ENCODE measurements at places on chromosomes 6 and 20.

- no peak for DNase-seq
Observed at GRCh38 chr6:164142322-164142721, 727.8 kb downstream of the QKI start.

DNA sequence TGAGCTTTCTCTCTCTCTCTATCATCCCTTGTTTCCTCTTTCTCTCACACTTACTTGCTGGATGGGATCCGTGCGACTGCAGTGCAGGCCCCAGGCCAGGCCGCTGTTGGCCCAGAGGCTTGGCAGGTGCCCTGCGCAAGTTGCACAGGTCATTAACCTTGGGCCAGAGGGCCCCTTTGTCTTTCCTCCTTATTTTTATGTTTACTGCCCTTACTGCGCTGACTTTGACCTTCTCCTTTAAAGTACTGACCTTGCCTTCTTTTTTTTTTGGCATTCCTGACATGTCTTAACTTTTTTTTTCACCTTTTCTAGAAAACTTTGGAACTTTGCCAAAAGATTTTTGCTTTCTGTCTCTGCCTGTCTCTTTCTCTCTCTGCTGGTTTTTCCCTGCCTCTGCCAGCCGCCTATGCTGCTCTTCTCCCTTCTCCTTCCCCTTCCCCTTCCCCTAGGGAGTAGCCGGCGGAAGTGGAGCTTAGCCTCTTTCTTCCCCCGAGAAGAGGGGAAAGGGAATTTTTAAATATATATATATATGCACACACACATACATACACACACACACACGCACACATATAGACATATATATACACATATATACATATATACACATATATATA lies 59.6 kb upstream of the CDH4 start:
- no peak for DNase-seq

DNA sequence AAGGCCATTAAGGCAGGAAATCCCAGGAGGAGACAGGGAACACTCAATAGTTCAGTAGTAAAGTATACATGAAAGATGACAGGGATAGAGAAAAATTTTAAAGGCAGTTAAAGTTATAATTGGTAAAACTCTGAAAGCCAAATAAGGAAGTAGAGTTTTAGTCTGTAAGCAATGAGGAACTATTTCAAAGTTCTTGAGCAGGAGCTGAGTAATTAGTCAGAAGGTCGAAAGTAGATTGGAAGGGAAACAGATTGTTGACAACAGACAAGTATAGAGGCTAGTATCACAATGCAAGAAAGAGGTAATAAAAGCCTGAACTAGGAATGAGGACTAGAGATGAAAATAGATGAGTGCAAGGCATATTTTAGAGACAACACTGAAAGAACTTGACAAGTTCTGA lies 150.3 kb downstream of the CDK19 start:
- no peak for DNase-seq

- no peak for DNase-seq
Observed at GRCh38 chr20:35015863-35016193, 60.2 kb downstream of the MYH7B start.

DNA sequence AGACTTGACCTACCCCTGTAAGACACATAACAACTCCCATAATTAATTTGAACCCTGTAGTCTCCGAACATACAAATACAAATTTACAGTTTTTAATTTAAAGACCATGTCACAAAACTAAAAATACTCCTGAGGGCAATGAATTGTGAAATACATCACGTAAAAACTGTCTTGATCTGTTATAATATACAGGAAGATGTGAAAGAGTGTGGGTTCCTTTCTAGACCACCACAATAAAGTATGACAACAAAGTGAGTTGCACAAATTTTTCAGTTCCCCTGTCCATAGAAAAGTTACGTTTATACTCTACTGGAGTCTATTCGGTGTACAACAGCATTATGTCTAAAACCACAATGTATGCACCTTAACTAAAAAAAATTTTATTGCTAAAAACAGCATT lies 11.0 kb upstream of the BLOC1S5 start:
- DNase-seq = no peak

DNA sequence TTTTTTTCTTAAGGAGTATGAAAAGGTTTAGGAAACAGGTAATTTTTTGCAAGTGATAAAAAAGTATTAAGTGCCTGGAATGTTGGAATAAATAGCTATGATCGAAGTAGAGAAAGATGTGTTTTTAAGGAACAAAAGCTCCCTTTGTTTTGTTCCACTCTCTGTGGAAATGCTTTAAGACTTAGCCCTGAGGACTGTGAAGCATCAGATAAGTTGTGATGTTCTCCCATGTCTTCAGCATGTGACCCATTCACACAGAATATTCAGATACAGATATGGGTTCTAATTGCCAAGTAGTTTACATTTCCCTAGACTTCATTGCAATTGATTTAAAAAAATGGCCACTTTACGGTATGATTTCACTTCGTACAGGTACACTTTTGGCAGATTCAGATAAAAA lies 80.6 kb downstream of the KCNQ5 start:
- no peak for DNase-seq

GRCh38 chr6:80133020-80133419 lies 26.5 kb downstream of the BCKDHB start:
- peak; percentile 25 for DNase-seq

DNA sequence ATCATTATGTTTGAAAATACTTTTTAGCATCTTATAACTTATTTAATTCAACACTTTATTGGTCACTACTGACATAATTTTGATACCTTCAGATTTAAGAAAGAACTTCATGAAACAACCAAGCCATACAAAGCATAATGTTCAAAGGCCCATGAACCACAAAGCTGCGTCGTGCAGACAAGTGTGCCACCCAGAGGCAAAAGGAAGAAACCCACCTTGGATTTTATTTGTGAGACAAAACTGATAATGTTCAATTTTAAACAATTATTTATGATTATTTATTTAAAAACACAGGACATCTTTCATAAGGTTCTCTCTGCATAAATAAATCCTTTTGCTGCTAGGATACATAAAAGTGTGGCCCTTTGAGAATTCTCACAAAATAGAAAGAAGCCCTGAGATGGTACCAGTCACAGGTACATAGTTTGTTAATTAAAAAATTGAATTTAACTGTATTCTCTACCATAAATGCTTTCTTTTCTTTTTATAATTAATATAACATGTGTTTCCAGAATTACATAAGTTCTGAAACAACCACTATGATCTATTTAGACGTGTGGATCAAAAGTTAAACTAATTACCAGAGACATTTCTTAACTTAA lies 143.7 kb downstream of the RALGAPA2 start:
- DNase-seq = peak; percentile 29

GRCh38 chr6:54315656-54316055 lies 7.4 kb downstream of the TINAG start:
- no peak for DNase-seq

DNA sequence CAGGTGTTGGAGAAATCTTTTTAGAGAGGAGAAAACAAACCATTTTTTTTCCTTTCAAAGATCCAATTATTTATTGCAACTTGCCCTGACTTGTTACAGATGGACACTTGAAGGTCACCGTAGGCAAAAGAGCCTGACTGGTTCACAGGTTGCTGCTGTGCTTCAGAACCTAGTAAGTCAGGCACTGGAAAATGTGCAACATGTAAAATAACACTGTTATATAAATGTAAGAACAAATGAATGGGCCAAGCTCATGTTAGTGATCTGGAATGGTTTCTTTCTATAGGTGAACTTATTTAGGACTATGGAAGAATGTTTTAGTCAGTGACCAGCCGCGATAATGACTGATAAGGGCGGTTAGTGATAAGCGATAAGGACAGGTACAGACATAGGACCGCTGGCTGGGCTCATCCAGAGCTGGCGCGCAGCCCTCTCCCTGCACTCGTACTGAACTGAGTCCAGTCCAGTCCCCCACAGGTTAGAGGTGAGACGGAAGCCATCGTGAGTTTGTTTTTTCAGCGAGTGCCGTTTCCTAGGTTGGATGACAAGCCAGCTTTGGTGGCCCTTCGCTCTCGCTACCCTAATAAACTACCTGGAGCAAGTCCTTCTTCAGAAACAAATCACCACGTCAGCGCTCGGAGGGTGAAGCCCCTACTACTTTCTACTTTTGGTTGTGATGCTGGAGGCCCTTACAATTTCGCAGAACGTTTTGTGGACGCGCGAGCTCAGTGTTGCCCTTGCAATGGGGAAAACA lies 94.4 kb upstream of the PRDM1 start:
- DNase-seq = no peak

DNA sequence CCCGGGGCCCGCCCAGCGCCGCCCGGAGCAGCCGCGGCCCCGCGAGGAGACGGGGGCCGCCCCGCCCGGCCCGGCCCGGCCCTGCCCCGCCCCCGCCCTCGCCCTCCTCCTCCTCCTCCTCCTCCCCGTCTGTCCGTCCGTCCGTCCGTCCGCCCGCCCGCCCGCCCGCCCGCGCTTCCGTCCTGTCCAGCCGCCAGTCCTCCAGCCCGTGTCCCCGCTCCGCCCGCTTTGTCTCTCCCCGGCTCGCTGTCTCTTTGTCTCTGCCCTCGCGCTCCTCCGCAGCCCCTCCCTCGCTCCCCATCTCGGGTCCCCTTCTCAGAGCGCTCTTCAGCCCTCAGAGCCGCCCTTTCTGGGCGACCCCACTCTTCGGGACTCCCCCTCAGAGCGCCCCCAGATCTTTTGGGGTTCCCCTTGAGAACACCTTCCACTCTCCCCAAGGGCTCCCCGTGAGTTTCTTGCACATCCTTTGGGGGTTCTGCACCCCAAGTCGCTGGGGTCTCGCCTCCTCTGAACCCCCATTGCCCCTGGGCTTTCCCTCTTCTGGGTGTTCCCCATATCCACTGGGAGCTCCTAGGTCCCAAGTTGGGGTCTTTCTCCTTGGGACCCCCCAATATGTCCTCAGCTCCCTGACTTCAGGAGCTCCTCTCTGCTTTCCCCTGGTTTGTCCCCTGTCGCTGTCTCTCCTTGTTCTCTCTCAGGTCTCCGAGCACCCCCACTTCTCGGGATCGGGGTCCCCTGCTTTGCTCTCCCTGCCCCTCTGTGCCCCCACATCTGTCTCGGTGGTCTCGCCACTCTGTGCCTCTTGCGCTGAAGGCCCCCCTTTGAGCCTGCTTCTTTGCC lies 79.5 kb upstream of the MYL9 start:
- peak; percentile 45 for DNase-seq

DNA sequence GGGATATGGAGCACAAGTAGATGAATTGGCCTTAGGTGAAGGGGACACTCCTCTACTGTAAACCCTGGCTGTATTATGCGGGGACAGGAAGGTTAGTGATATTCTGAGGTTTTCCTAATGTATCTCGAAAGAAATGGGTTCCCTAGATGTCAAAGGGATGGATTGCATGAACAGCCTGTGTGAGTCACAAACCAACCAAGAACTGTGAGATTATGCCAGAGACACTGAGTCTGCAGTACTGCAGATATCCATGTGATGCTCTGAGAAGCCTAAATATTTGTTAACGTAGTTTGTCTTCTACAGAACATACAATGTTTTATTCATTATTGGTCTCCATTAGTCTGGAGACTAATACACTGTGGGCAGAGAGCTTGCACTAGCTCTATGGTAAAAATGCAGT lies 182.2 kb downstream of the AKAP7 start:
- no peak for DNase-seq

DNA sequence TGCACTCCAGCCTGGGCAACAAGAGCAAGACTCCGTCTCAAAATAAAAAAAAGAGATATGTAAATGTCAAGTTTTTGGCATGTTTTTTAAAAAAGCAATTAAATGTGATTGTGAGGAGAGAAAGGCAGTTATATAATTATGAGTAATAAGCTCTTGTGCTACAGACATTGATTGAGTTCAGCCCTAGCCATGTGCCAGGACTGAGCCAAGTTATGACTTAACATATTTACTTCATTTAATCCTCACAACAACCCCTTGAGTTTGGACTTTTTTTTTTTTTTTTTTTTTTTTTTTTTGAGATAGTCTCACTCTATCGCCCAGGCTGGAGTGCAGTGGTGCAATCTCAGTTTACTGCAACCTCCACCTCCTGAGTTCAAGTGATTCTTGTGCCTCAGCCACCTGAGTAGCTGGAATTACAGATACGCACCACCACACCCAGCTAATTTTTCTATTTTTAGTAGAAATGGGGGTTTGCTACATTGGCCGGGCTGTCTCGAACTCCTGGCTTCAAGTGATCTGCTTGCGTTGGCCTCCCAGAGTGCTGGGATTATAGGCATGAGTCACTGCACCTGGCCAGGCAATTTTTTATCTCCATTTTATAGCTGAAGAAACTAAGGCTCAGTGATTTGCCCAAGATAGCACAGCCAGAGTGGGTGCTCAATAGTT lies 15.0 kb upstream of the CSE1L start:
- no peak for DNase-seq

DNA sequence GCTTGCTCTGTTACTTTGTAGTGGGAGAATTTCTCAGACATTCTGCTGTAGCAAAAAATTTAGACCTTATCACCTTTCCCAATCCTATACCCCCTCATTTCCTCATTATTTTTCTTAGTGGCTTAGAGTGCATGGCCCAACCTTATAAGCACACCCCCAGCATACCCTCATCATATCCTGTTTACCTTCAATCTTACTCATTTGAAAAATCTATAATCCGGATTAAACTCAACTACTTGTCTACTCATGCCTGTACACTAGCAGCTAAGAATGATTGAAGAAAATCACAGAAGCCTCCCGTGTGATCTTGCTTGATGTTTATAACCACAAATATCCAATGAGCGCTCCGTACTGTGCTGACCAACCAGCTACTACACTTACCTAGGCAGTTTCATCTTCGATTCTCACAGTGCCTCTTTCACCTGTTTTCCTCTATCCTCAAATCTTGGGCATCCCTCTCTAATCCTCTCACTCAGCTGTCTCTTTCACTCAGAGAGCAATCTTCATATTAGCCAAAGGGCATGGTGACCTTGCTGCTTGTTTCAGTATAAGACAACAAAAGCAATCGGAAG lies 36.6 kb downstream of the AIG1 start:
- peak; percentile 35 for DNase-seq

GRCh38 chr20:59386809-59387208 lies 86.4 kb downstream of the EDN3 start:
- DNase-seq = no peak

- peak; percentile 27 for DNase-seq
Observed at GRCh38 chr6:6758915-6759654, 170.6 kb downstream of the LY86 start.

DNA sequence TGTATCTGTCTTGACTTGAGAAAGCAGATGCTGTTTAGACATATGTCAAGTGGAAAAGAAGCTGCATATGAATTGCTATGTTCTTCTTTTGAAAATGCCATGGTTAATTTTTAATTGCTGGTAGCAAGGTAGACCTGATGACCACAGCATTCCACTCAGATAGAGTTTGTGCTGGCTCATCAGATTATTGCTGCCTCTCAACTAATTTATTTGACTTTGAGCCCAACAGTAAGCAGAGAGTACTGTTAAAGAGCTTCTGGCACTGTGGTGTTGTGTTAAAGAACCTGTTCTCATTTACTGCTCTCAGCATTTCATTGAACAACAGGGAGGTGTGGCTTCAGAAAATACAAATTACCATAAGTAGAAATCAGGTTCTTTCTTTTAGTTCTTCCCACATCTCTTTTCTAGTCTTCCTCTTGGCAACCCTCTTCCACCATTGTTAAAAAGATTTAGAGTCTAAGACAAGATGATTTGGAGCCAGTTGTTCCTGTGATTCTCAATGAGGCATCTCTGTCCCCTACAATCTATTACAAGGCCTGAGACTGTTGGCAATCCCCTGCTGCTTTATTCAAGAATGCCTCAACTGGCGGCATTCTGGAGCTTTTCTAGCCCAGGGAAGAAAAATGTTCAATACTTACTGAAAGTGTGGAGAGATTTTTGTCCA lies 967.6 kb upstream of the GJE1 start:
- no peak for DNase-seq

- no peak for DNase-seq
Observed at GRCh38 chr6:17493286-17493685, 99.9 kb downstream of the CAP2 start.

- DNase-seq = no peak
Observed at GRCh38 chr6:12878741-12879140, 162.2 kb downstream of the PHACTR1 start.

All from CD4-positive, alpha-beta T cell treated with Interleukin-12 subunit alpha and Interleukin-12 subunit beta, for 1 hour (primary cell).